ENCODE measurements at places on chromosomes 3 and 15.

GRCh38 chr3:184872200-184872599, 60.2 kb downstream of the VPS8 start:
- no peak for DNase-seq

GRCh38 chr3:197224034-197224444, 74.4 kb downstream of the DLG1 start:
- DNase-seq, result peak; percentile 17

- no peak for DNase-seq
These were observed 260.2 kb downstream of the ZBTB20 start for GRCh38 chr3:114886905-114887304.

DNA sequence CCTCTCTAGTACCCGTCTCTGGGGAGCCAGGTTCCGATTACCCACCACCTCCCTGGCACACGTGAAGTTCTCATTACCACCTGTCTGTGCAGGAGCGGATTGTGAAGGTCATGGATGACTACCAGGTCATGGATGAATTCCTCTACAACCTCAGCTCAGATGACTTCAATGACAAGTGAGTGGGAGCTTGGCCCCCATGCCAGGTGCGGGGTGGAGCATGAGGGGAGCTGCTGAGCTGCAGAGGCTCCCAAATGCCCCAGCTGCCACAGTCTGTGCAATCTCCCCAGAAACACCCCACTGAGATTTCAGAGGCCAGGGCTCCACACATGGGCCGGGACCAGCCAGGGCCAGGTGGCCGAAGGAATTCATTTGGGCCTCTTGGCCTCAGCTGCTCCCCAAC, 34.3 kb downstream of the DNAH1 start:
- no peak for DNase-seq

DNA sequence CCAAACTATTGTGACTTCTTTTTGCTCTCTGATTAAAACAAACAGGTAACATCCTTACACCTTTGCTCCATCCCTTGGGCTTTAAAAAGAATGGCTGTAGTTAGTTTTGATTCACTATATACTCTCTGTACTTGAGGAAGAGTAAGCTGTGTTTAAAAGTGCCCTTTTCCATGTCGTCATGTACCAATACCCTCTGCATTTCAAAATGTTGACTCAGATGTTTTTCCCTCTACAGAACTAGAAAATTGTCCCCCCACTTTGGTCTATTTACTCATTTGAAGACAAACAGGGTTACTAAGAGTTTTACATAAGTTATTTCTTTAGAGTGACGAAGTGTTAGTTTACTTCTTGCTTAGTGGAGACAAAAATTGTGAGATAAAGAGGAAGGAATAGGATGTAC, 62.7 kb downstream of the TASOR start:
- no peak for DNase-seq

- DNase-seq, result no peak
These were observed 500.5 kb downstream of the TBL1XR1 start for GRCh38 chr3:176696816-176697215.

DNA sequence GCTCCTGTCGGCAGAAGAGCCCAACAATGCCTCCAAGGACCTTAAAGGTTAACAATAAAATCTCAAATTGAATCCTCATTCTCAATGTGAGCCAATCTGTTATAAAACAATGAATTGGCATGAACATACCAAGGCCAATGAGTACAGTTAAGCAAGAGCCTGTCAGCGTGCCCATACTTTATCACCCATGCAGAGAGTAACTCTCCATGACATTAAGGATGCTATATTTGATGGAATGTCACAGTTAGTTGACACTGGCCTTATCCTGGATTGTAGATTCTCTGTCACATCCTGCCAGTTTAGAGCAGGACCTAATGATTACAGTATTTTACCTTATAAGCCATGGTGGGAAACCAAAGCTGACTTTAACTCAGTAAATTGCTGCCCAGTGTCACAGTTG, 335.4 kb upstream of the MDFIC2 start:
- DNase-seq, result no peak

- no peak for DNase-seq
These were observed 83.7 kb upstream of the IL12A start for GRCh38 chr3:159904911-159905310.

- peak; percentile 46 for DNase-seq
These were observed 1046.3 kb downstream of the DIPK2A start for GRCh38 chr3:145017959-145018358.

DNA sequence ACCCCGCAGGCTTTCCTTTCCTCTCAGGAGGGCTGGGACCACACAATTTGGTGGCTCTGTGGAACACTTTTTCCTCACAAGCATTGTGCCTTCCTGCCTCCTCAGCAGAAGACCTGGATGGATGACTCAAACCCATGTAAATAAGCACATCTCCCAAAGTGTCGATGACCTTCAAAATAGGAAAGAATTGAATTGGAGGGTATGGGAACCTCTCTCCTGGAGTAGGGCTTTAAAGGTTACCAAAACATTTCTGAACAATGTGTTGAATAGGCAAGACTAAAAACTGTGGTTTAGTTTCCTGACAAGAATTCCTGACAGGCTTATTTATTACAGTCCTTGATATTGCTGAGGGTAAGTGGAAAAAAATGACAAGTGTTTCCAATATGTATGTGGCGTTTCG, 118.2 kb downstream of the ALDH1A2 start:
- DNase-seq, result no peak

DNA sequence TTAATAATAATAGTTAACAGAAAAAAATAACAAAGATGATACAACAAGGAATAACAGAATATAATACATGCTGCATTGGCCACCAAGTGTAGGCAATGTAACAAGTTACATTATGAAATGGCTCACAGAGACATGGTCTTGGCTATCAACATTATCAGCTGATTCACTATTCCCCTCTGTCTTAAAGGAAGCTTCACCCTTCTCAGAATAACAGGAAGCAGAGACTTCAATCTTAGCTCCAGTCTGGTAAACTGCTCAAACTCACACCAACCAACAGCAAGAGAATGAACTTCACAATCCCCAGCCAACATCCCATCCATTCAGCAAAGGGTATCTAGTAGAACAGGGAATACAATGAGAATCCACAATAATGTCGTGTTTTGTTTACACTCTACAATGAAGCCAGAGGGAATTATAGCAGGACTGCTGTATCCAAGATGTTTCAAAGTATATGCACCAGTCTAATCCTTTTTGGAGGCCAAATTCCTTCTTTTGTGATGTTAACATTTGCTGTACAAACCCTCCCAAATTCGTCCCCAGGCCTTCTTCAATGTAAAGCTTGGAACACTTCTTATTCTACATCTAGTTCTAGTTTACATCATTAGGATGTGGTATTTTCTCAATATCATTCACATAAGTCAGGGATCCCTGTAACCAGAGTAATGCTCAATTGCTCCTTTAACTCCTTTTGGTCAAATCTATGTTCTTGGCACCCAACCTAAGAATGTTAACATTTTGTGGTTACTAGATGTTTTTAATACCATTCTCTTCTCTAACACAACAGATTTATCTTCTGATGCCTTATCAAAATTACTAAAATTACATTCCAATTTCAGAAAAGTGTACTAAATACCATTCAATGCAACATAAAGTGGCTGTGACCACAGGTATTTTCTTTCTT, 52.4 kb upstream of the CMSS1 start:
- DNase-seq, result no peak

DNA sequence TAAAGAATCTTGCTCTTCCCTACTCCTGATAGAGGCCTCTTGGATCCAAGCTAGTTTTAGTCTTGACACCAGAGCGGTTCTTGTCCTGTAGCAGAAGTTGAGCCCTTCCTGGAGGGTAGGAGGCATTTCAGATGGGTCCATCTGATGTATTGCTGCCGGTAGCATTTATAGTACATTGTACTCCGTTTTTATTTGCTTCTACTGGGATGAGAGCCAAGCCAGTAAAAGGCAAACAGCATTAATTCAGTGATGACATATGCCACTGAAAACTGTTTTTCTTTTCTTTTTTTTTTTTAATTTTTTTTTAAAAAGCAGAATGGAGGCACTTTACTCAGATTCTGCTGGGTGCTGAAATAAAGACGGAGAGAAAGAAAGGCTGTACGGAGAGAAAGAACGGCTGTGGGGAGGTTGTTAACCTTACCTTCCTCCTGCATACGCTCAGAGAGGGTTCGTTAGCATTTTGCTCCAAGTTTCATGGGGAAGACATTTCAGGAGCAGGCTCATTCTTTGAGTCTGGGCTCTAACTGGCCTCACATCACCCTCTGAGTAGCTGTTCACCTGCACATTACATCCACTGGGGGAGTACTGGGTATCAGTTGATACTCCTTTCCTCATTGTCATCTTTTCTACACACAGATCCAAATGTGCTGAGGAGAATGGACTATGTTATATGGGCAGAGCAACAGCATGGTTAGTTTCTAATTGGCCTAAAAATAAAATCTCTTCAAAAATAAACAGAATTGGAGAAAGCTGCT, 161.5 kb downstream of the FEZF2 start:
- no peak for DNase-seq

DNA sequence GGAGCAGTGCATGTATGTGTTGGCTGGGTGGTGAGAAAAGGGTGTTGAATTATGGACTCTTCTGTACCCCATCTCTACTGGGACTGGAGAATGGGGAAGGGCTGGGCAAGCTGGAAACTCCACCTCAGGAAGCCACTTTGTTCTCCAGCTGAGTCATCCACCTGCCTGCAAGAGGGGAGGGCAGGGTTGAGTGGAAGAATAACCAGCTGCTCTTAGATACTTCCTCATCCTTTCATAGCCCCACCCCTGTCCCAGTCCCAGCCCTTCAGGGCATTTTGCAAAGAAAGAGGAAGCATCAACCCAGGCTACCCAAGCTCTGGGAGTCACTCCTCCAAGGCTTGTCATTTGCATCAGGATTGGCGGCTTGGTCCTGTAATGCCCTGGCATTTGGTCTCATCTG, 33.1 kb downstream of the RAB11A start:
- DNase-seq, result peak; percentile 56

DNA sequence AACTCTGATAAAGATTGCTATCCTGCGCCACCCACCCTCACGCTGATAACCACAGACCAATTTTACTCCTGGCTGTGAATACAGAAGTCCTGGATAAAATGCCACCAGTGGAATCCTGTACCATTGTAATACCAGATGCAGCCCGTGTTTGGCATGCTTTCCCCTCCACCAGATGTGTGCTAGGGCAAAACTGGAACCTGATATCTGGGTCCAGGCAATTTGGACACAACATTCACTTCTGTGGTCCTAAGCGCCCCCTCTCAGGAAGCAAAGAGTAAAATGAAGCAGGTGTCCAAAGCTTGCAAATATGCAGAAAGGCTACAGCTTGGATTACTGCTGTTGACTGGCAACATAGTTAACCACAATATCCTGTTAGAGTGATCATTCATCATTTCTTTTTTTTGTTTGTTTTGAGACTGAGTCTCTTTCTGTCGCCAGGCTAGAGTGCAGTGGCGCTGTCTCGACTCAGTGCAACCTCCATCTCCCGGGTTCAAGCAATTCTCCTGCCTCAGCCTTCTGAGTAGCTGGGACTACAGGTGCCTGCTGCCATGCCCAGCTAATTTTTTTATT, 32.8 kb downstream of the LOXL1 start:
- no peak for DNase-seq

DNA sequence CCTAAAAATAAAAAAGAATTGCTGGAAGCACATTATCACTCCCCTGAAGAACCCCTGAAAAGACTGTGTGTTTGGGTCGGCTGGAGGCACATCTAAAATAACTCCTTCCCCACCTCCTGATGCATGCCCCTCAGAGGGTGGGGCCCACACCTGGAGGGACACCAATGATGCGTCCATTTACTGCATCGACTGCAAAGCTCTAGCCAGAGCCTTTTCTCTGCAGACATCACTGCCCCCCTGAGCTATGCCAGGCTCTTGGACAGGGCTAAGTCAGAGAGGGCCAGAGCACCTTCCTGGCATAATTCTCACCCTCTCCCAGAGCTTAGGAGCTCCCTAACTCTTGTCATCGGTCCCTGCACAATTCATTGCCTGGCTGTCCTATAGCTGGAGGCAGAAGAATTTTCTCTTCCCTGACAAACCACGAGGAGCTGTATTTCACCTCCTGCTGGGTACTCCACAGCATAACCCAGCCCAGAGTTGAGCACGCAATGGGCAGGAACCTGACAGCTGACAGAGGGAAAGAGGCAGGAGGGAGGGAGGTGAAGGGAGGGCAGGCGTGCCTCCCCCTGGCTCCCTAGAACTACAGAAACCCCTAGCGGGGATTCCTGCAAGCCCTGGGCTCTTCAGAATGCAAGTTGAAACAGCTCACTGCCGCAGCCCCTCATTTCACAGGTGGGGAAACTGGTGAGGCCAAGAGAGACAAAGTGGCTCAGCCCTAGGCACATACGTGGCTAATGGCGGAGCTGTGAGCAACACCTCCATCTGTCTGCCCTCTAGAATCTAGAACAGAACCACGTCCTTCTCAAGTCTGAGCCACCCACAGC, 46.6 kb downstream of the XXYLT1 start:
- no peak for DNase-seq

GRCh38 chr3:103991461-103992115, 1375.1 kb upstream of the ALCAM start:
- DNase-seq, result no peak

- DNase-seq, result no peak
These were observed at the start of gene FAH for GRCh38 chr15:80152896-80153876. Gene FAH (plus strand): TSS chr15:80152999. CDS start chr15:80153055, 56 bp downstream.

- no peak for DNase-seq
These were observed 45.0 kb downstream of the SENP2 start for GRCh38 chr3:185631108-185631507.

DNA sequence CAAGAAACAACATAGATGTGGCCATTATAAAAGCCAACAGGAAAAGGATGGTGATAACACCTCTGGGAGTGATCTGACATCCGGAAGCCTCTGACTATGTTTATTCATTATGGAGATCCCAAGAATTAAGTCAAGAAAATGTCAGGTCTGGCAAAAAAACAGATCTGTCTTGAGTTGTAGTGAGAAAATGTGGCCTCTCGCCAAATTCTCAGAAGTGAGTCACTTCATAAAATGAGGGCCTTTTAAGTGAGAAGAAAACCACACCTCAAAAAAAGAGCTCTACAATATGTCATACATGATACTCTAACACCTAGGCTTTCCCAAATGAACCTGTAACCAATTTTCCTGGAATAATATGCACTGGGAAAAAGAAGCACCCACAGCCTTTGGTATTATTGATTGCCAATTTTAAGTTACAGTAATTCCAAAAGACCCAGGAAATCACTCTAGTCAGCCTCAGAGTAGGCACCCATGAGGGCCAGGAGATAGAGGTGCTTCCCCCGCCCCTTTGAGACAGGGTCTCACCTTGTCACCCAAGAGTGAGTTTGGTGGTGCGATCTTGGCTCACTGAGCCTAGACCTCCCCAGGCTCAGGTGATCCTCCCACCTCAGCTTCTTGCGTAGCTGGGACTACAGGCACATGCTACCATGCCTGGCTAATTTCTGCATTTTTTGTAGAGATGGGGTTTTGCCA, 38.0 kb downstream of the CCR3 start:
- DNase-seq, result peak; percentile 54

- DNase-seq, result no peak
These were observed 51.4 kb upstream of the RNF7 start for GRCh38 chr3:141686466-141687291.

GRCh38 chr3:120200493-120201235, 84.4 kb downstream of the GPR156 start:
- DNase-seq, result no peak

- DNase-seq, result no peak
These were observed 270.9 kb upstream of the CCDC54 start for GRCh38 chr3:107106316-107106715.

- DNase-seq, result no peak
These were observed 88.7 kb downstream of the NCEH1 start for GRCh38 chr3:172622156-172622555.

GRCh38 chr15:87959080-87959479, 297.5 kb downstream of the NTRK3 start:
- DNase-seq, result no peak
